ENCODE measurements at places on chromosomes 7 and 10.

- DNase-seq = peak; percentile 53
These were observed 50.6 kb upstream of the ITGB1 start for GRCh38 chr10:33008499-33009243.

GRCh38 chr7:101172005-101172853 lies 6.9 kb upstream of the VGF start:
- DNase-seq = peak; percentile 29

DNA sequence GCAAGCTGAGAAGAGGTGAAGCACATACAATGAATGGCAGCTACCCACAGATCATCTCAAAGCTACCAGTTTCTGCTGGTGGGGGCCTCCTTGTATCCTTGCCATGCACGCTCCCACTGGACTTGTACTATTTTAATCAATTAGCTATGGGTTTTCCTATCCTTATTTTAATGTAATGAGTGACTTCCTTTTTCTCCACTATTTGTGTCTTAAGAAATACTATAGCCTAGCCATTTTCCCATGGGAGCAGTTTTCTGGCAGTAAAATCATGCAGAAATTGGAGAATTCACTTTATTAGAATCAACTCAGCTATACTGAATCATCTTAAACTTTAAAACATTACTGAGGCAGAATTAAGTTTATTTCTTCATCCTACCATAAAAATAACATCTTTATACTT lies 73.5 kb downstream of the CTNNA3 start:
- no peak for DNase-seq

- DNase-seq = no peak
These were observed 7.3 kb downstream of the PLXNA4 start for GRCh38 chr7:132568962-132569361.

DNA sequence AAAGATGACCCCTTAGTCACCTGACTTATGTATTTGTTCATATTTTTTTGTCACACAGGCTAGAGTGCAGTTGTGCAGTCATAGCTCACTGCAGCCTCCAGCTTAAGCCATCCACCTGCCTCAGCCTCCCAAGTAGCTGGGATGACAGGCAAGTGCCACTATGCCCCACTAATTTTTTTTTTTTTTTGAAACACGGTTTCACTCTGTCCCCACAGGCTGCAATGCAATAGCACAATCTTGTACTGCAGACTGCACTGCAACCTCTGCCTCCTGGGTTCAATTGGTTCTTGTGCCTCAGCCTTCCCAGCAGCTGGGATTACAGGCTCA lies 1.8 kb downstream of the MBLAC1 start:
- no peak for DNase-seq

- DNase-seq = no peak
These were observed 82.6 kb upstream of the ELMO1 start for GRCh38 chr7:37531225-37531624.

DNA sequence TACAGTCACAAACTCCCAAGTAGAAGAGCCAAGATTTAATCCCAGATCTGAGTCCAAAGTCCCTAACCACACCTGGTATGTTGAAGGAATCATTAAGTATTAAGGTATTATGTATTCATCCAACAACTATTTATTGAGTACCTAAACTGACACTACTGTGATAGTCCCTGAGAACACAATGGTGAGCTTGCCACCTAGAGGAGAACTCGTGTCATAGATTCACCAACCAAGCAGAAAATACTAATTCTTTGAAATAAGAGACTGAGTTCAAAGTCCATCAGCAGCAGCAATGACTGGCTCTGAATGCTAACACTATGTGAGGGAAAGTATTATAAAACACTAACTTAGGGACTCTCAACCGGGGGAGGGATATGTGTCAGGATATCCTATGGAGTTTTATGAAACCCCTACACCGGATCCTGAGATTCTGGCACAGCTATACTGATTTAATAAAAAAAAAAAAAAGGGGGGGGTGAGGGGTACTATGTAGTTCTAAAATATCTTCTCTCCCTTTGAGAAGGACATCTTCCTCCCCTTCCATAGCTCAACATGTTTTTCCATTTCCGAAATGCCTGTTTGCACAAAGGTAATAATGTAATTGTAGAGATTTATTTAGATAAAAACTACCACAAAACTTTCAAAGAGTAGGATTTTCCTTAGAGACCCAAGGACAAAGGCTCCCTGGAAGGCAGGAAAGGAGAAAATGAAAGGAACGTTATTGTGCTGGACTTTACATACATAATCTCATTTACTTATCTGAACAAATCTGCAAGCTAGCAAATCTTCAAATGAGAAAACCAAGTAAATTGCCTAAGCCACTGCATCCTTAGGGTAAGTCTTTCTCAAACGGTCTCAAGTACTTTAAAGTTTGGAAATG lies 1.6 kb downstream of the NCOA4 start:
- peak; percentile 42 for DNase-seq

DNA sequence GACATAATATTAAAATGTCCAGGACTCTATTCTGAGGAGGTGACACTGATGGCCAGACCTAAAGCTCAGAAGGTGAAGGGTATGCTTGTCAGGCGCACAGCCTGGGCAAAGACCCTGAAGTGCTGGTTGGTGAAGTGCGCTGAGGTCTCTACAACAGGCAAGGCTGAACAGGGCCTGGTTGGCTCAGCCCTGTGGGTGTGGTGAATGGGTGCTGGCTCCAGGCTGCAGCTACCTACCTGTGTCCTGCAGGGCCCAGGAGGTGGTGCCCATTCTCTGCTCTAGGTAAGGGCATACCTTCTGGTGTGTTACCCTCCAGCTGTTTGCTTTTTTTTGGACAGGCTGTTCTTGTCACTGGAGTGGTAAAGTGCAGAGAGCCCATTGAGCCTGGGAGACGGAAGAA lies 85.1 kb downstream of the RAMP3 start:
- no peak for DNase-seq

- no peak for DNase-seq
These were observed 31.9 kb downstream of the NAPEPLD start for GRCh38 chr7:103116991-103117390.

GRCh38 chr10:35635576-35635975 lies 6.5 kb downstream of the FZD8 start:
- peak; percentile 30 for DNase-seq

- DNase-seq = no peak
These were observed 89.3 kb downstream of the SEC23IP start for GRCh38 chr10:119981826-119982225.

DNA sequence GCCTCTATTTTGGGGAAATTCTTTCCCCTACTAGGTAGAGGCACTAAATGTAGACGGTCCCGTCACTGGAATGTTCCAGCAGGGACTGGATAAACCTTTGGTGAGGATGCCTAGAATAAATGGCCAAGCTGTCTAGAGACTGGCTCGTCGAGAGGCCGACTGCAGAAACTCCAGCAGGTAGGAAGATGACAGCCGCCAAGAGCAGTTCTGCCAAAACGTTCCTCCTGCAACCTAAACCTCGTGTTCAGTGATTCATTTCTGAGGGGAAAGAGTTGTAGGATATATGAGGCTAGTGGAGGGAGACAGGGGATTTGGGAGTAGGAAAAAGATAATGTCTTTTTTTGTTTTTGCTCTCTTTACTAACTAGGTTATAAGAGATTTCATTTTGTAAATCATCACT lies 184.7 kb upstream of the GDF10 start:
- DNase-seq = no peak

DNA sequence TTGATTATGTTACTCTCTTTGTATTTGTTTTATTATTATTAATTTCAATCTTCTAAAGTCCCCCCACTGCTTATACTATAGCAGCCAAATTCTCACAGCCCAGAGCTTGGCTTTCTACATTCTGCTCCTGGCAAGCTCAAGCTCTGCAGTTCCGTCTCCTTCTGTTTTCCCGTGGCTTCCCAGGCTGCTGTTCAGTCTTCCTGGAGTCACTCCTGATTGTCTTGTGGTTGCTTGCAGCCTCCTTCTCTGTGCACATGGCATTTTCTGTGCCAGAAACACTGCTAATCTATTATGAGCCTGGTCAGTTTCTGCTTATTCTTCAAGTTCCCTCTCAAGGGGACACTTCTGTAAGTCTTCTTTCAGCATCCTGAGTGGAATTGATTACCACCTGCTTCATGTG lies 533.7 kb upstream of the IGFBP3 start:
- DNase-seq = no peak

DNA sequence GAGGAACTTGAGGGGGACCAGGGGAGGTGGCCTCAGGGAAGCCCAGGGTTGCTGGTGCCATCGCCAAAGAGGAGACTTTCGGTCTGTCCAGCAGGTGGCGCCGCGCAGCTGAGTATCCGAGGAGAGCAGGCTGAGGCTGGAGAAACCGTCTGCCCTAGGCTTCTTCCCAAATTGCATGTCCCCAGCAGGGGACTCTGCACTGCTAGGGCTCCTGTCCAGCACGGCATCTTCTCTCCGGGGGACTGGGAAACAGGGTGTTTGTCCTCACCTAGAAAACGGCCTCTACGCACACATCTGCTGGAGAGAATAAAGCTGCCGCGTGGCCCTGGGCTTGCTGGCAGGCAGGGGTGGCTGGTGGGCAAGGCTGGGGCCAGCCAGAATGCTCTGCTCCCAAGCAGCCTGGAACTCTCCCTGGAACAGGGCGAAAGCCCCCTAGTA lies 161.9 kb downstream of the SH2D4B start:
- DNase-seq = no peak

DNA sequence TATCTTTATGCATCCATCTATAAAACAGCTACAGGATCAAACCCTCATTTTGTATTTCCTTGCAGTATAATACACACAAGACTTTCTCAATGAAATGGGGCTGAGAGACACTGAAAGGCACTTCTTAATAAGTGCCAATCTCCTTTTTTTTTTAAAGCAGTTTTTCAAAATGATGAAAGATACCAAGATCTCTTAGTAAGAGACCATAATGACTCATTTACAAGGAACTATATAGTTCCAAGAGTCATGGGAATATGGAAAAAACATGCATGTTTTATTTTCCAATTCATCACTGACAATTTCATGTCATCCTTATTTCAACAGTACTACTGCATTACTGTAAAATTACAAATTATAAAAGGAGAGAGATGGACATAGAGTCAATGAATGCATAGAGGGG lies 973.7 kb downstream of the GATA3 start:
- no peak for DNase-seq

DNA sequence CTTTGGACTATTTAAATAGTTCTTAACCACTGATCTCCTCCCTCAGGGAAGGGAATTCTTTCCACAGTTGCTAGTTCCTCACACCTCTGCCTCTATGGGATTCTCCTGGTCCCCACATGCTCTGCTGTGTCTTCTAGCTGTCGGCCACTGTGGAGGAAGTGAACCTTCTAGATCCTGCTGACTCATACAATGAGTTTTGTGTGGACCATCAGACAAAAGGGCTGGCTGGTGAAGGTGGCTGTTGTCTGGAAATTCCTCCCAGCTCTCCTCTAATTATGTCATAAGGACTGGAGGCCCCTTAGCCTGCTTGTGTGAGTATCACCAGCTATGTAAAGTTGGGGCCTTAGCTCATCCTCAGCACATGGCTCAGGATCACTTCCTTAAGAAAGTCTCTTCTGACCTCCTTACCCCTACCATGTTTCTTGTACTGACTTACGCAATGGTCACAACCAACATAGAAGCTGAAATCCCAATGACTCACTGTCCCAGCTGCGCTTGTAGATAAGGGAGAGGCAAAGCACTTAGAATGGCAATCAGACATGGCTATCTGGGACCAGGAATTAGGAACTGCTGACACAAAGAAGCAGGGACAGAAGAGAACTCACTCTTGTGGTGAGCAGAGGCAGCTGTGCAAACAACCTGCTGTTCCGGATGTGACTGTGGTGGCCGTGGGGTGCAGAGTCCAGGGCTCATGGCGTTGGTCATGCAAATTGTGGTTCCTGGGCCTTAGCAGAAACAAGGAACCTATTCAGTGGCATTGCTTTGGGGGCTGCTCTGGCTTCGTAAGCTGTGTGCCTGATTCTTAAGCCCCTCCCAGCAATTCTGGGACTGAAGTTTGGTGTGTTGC lies 2.5 kb upstream of the MACC1 start:
- DNase-seq = peak; percentile 99

DNA sequence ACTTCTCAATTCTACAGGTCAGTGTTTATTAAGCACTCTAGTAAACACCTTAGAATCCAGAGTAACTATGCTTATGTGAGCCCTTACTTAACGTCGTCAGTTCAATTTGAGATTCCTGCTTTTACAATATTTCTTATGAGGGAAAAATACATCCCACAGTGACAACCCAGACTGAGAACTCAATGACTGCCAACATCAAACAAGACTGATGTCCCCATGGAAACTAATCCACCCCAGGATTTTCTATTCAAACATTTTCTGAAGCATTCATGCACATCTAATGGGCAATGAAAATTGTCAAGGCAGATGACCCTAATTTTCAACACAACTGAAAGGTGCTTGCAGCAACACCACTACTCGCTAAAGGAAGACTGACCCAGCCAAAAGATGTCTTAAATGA lies 67.0 kb downstream of the ATE1 start:
- DNase-seq = peak; percentile 35

GRCh38 chr10:102231357-102232318 lies 5.5 kb downstream of the ELOVL3 start:
- no peak for DNase-seq

DNA sequence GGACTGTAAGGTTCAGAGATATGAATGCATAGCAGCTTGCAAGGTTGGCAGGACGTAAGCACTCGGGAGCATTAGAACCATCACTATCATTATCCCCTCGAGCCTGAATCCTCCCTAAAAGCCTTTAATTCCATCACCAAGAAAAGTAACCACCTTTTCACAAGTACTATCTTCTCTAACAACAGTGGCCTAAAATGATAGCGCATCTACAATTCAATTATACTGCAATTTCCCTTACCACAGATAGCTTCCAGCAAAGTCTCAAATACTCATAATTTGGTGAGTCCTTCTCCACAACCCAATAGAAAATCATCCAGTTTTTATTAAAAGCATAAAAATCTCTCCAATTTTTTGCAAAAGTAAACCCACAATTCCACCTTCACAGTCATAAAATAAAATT lies 42.0 kb downstream of the COL1A2 start:
- no peak for DNase-seq

DNA sequence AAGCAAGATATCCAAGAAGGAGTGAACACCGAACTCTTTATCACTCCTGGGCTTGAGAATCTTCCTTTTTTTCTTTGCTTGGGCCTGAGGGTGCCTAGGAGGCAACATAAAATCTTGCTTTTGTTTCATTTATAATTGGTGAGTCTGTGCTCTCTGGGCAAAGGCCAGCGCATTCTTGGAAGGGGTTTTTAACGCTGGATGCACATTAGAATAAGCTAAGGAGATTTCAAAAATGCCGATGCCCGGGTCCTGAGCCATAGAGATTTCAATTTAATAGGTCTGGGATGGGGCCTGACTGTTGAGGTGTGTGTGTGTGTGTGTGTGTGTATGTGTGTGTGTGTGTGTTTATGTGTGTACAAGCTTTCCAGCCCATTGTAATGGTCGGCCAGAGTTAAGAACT lies 62.0 kb upstream of the SORCS3 start:
- DNase-seq = no peak

DNA sequence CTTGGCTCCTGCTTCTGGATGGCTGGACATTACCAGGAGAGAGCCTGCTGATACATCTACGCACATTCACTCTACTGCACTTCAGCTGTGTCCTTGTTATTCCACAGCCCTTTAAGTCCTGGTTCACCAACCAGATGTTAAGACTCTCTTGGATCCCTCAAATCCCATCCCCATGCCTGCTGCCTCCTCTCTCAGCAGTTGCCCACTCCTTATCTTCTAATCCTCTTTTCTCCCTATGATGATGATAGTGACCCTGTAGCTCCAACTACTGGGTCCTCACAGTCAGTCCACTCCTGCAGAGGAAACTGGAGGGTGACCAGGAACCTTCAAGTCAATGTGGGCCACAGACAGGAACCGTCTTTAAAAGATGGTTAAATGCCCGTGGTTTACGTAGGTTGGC lies 96.3 kb upstream of the PDCD4 start:
- DNase-seq = no peak
